ENCODE measurements at places on chromosomes 13 and 19.

- DNase-seq = no peak
Observed at GRCh38 chr13:109939180-109939579, 152.8 kb upstream of the IRS2 start.

DNA sequence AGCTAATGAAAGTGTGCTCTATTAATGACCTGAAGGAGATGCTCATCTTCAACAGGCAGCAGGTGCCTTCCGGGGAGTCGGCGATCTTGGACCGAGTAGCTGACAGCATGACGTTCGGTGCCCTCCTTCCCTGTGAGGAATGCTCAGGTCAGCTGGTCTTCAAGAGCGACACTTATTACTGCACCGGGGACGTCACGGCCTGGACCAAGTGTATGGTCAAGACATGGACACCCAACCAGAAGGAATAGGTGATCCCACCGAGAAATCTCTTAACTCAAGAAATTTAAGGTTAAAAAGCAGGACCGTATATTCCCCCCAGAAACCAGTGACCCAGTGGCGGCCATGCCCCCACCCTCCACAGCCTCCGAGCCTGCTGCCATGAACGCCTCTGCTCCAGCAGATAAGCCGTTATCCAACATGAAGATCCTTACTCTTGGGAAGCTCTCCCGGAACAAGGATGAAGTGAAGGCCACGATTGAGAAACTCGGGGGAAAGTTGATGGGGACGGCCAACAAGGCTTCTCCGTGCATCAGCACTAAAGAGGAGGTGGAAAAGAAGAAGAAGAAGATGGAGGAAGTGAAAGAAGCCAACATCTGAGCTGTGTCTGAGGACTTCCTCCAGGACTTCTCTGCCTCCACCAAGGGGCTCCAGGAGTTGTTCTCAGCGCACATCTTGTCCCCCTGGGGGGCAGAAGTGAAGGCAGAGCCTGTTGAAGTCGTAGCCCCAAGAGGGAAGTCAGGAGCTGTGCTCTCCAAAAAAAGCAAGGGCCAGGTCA is 22.8 kb upstream of the ANKRD10 start:
- peak; percentile 32 for DNase-seq

DNA sequence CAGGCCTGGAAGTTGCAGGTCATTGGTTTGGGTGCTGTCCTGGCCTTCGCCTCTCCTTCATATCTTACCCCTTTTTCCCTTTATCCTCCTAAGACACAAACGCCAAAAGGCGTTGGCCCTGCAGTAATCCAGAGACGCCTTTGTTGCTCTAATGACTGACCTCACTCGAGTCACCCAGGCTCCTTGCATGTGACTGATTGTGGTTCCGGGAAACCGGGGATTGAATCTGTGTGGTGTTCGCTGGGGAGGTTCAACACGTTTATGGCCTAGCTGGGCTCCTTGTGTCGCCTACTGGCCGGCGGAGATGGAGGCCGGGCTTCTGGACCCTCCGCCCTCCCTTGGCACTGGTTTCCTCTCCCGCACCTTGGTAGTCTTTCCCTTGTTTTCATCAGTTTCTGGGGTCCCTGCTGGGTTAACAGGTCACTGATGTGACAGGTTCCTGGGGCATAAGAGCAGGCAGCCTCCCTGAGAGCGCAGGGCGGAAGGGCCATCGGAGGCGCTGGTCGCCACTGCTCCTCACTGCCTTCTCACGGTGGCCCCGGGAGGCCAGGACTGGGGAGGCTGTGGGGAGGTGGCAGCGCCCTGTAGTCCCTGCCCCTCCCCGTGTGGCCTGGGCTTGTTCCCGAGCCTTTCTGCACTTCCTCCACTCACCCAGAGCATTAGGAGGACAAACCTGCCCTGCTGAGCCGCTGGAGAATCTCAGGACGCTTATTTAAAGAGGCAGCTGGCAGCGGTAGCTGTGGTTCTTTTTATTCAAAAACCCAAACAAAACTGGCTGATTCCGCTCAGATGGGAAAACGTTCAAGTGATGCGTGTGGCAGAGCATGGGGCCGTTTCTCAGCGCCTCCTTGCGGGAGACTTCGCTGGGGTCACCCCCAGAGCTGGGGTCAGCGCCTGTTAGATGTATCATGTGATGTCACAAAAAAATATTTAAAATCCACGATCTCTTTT is 18.1 kb upstream of the NDUFS7 start:
- no peak for DNase-seq

- DNase-seq = peak; percentile 80
Observed at GRCh38 chr13:50910485-50910805, 854 bp downstream of the RNASEH2B start.

GRCh38 chr19:13225973-13226865 is 76.0 kb downstream of the IER2 start:
- no peak for DNase-seq

DNA sequence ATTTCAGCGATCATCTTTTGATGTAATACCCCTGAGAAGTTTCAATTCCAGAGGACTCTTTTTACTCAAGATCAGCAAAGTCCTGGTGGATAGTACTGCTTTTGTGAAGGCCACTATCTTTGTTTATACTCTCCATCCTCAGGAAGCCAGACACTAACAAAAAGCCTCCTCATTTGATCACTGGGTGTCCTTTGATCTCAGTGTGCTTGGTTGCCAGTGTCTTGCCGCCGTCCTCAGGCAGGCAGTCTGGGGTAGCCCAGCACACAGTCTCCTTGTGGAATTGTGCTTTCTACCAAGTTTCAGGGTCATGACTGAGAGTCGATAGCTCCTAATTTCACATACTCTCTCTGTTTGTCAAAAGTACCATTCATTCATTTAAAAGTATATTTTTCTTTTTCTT is 762.2 kb downstream of the EFNB2 start:
- peak; percentile 92 for DNase-seq

DNA sequence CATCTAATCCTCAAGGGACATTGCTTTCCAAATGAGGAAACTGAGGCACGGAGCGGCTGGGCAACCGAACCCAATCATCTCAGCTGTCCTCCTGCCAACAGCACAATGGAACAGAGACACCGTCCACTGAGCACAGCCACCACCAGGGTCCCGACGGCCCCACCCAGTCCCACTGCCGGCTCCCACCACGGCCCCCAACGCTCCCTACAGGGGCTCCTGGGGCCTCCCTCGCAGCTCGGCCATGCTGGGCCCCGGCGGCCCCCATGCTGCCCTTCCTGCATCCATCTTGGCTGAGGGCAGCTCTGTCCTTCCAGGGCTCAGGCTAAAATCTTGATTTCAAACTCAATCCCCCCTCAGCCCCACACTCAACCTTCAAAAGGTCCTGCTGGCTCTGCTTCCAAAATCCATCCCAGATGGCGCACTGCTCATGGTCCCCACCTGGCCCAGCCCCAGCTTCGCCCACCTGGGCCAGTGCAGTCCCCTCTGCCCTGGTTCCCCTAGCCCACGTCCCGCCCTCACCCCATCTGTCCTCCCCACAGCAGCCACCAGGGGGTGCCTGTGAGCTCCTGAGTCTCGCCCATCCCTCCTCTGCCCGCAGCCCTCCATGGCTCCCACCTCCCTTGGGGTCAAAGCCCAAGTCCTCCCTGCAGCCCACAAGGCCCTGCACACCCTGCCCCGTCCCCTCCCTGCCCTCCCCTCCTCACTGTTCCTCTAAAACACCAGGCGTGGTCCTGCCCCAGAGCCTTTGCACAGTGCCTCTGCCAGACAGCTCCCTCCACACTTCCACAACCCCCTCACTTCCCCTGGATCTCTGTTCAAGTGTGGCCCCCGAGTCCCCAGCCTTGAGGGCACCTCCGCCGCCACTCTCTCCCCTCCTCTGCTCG is 7.9 kb downstream of the PIP5K1C start:
- no peak for DNase-seq

DNA sequence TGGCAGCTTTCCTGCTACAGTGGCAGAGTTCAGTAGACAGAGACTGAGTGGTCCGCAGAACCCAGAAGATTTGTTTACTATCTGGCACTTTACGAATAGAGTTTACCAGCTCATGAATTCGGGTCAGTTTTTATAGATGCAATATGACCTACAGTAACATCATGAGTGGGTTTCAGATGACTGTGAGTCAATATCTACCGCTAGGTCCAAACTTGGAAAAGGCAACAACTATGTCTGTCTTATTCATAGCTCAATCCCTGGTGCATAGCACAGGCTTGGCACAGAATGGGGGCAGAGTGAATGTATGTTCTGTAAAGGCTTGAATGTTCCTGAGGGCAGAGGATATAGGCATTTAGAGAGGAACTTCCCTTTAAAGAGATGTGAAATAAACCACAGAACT is 65.2 kb downstream of the RAP2A start:
- DNase-seq = no peak

Data from islet precursor cell (in vitro differentiated cells).